ENCODE measurements at places on chromosomes 2 and 18. TPM values are rescaled to one million over a fixed set of nuclear protein-coding genes. Genes with fewer than 3 reads are reported as not detected.

The SLC35F5 gene
- 30.3 TPM for total RNA-seq

GRCh38 chr2:95372216-95372829, 30.2 kb upstream of the FAHD2A start:
- DNase-seq = peak; percentile 33

The CYP27C1 gene
- total RNA-seq = 0.05 TPM

- no peak for DNase-seq
Observed at GRCh38 chr2:176652300-176653182, 383.3 kb downstream of the MTX2 start.

The NHEJ1 gene
- total RNA-seq = 7.8 TPM

The AFF3 gene
- total RNA-seq = 2.3 TPM

The DSG1 gene
- 2.5 TPM for total RNA-seq

The SERPINB10 gene
- not detected for total RNA-seq

The LAMA3 gene
- 1.5 TPM for total RNA-seq

The SPDYA gene
- 0.13 TPM for total RNA-seq

The LOXHD1 gene
- total RNA-seq = not detected

DNA sequence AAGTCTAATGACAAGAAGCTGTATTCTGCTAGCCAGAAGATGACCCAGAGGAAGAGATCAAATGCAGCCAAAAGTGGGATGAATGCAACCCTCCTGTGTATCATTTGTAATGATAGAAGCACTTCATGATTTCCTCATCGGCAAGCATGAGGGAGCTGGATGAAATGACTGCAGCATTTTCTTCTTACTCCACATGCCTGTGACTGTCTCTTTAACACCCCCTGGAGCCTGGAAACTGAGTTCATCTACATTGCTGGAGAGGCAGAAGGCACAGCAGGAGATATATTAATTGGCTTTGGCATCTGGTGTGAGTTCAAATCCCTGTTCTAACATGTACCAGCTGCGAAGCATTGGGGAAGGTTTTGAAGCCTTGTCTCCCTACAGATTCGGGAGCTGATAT, 37.7 kb downstream of the ID2 start:
- no peak for DNase-seq

GRCh38 chr2:61705625-61706024, 148.2 kb downstream of the FAM161A start:
- no peak for DNase-seq

DNA sequence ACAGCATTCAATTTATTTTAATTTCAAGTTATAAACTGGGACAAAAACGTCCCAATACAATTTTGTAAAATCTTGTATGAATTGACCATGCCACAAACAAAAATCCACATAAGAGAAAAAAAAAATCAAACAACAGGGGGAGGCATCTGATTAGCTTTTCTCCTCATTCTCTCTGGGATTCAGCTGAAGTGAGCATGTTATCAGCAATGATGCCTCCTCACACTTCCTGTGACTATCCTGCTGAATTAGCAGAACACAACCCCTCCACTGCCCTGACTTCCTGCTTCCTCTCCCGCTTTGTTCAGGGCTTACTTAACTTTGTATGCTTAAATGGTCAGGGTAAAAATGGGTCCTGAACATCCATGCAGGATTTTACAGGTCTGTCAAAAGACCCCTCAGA, 132.2 kb upstream of the ITGB6 start:
- no peak for DNase-seq

The GAL3ST2 gene
- 0.55 TPM for total RNA-seq

DNA sequence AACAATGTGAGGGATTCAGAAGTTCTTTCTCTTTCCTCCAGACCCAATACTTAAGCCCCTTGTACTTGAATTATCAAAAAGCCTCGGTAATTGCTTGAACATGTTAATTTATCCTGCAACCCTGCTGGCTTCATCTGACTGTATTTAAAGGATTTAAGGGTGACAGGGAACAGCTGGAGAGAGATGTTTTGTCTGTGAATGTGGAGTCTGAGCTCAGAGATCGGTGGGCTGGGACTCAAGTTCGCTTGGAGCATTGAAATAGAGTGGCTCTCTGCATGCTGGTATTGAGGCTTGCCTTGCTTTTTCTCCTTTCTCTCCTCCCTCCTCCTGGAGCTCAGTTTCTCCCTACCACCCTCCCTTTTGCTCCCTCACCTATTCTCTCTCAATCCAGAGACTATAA, 73.6 kb downstream of the BOD1L2 start:
- DNase-seq = no peak

DNA sequence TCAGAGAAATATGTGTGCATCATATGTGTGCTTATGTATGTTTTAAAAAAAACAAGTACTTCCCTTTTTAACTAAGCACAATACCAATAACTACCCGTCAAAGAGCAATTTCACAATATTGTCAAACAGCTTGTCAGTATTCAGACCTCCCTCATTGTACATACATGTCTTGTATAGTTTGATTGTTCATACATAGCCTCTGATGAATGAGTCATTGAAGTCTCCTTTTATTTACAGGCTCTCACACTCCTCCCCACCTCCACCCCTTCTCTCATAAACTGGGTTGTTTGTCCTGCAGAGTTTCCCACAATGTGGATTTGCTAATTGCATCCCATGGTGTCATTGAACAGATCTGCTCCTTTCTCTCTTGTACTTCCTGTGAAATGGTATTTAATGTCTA, 132.8 kb upstream of the L3MBTL4 start:
- DNase-seq = no peak

The UPP2 gene
- total RNA-seq = 0.91 TPM

- no peak for DNase-seq
Observed at GRCh38 chr2:120707816-120708215, 27.9 kb upstream of the GLI2 start.

GRCh38 chr18:48110797-48111196, 180.3 kb upstream of the SMAD2 start:
- DNase-seq = no peak

DNA sequence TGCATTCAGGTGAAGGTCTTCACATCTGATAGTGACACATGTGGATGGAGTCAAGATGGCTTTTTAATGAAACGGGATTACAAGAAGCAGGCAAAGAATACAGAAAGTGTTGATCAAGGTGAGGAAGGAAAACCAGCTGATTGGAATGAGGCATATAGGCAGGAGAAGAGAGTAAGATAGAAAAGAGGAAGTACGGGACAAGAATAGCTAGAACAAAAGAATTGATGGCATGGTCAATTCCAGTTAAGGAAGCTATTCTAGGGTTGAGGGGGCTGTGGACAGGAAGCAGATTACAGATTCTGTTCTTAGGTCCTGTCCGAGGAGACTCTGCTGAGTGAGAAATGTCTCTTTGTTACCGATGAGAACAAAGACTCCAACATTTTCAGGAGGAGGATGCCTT, 13.2 kb upstream of the NCK2 start:
- no peak for DNase-seq

- DNase-seq = no peak
Observed at GRCh38 chr2:83224591-83225200, 1234.4 kb downstream of the SUCLG1 start.

GRCh38 chr2:104388296-104388695, 465.6 kb upstream of the POU3F3 start:
- no peak for DNase-seq

- no peak for DNase-seq
Observed at GRCh38 chr2:80292474-80292873, 12.1 kb downstream of the LRRTM1 start.

The ACMSD gene
- 123 TPM for total RNA-seq

GRCh38 chr2:221289389-221289788, 282.7 kb downstream of the EPHA4 start:
- DNase-seq = no peak

- DNase-seq = no peak
Observed at GRCh38 chr2:138023298-138023697, 59.0 kb downstream of the HNMT start.

The AKAIN1 gene
- 0.88 TPM for total RNA-seq

- DNase-seq = no peak
Observed at GRCh38 chr2:202025816-202026215, 7.8 kb upstream of the FZD7 start.

- peak; percentile 82 for DNase-seq
Observed at GRCh38 chr2:191247381-191248057, 2.3 kb downstream of the MYO1B start.

DNA sequence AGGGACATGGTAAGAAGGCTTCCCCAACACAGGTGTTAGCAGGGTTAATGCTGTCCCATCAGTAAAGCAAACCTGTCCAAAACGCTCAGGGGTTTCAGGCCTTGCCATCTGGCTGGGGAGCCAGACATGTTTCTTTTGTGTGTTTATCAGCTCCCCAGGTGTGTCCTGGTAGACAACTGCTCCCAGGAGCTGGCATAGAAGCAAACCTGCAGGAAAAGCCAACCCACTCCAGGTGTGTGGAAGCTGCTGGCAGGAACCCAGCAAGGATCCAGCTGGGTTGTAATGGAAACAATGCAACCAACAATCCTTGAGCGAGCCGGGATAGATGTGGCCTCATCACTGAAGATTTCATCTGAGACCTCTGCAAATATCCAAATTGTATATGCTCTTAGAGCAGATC, 123.1 kb downstream of the RAB3GAP1 start:
- DNase-seq = no peak

DNA sequence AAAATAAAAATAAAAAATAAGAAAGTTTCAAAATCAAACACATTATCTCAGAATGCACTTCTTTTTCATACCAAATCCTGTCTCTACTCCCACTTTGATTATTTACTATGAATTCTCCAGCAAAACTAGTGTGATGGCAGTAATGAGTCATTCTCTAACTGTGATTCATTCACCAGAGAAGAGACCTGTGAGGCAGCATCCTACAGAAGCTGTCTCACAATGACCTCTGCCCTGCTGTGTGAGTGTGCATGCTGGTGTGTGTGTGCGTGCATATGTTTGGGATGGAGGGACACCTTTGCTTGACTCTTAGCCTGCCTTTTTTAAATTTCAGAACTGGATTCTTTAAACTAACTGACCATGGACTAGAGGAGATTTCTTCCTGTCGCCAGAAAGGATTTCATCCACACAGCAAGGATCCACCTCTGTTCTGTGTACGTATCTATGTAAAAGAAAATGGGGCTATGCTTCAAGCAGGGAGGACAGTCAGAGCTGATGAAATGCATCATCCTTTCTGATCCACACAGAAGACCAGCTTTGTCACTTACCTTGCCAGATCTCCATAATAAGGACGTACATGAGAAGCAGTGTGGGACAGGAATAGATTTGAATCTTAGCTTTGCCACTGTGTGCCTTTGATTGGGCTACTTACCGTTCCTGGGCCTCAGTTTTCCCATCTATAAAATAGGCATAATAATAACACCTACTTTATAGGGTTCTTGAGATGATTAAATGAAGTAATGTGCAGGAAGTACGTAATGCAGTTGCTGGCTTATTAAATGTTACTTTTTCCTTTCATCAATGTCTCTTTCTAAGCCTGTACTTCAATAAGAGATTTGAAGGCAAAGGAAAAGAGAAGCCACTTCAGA, 31.2 kb downstream of the STAMBP start:
- no peak for DNase-seq

DNA sequence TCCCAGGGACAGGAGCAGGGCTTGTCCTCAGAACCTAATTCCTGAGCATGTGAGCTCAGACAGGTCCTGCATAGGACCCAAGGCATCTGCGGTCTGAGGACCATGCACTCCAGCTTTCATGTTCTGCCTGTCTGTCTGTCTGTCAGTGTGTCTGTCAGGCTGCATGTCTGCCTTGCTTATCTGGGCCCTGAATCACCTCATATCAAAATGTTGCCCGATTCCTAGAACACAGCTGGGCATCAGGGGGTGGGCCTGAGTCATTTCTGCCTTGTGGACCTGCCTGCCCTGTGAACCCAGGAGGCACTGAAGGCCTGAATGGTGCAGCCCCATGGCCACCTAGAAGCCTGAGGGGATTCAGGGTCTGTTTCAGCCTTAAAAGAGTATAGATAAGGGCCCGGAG, 22.1 kb downstream of the INHBB start:
- no peak for DNase-seq

DNA sequence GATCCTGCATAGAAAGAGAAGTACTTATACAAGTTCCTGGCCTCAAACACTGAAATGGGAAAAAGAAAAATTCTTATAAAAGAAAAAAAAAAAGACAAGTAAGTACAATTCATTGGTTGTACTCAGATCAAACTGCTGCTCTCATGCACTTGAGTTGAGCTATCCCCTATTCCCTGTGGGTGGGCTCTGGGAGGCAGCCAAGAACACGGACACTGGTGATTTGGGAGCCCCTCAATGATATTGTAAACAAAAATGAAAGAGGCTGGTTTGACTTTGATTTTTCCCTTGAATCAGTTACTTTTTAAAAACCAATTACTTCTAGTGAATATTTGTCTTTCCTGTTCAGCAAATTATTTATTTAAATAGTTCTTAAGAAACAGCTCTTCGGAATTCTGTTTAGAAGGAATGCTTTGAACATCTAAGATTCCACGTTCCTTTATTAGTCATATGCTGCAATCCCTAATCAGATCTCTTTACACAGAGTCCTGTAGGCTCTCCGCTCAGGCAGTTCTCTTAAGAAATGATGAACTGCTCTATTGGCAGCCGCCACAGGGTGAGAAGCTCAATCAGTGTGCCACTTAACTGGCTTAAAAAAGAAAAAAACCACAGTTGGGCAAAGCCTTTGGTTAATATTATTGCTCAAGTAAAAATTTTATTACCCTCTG, 225.1 kb downstream of the TMEM182 start:
- no peak for DNase-seq

DNA sequence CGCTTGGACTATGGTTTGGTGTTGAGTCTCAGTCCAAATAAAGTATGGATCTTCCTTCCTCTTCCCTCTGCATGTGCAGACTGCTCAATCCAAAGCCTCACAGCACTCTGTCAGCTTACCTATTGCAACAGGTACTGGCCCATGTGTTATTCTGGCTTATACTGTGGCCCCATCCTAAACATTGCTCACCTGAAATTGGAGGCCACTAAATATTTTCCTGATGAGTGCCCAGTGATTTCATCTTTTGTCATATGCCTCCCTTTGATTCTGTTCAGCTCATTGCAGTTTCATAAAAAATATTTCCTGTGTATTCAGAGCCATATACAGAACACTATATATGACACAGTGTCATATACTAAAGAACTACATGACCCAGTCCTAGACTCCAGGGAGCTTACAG, 86.3 kb upstream of the FAM136A start:
- no peak for DNase-seq

The NAT8 gene
- total RNA-seq = 26.3 TPM

DNA sequence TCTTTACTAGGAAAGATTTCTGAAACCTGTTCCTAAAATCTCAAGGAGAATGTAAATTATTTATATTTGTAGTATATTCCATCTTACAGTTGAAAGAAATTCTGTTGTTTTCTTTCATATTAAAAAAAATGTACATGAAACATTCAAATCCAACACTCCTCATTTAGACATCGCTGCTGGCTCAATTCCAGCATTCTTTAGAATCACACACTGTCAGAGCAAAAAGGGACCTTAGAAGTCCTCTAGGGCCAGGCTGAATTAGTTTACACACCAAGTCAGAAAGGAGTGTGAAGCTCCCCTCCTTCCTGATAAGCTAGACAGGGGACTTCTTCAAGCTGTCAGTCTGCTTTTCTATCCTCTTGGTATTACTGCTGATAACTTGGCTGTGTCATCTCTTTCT, 158.6 kb upstream of the LTBP1 start:
- no peak for DNase-seq

The DNER gene
- total RNA-seq = 0.10 TPM

The SERPINB12 gene
- not detected for total RNA-seq

The TSPYL6 gene
- total RNA-seq = not detected
